H54 (cell line): ENCODE measurements at places on chromosomes 3 and 15.

- DNase-seq: no peak
Measured at GRCh38 chr3:152790651-152791387, 44.1 kb upstream of the P2RY1 start.

DNA sequence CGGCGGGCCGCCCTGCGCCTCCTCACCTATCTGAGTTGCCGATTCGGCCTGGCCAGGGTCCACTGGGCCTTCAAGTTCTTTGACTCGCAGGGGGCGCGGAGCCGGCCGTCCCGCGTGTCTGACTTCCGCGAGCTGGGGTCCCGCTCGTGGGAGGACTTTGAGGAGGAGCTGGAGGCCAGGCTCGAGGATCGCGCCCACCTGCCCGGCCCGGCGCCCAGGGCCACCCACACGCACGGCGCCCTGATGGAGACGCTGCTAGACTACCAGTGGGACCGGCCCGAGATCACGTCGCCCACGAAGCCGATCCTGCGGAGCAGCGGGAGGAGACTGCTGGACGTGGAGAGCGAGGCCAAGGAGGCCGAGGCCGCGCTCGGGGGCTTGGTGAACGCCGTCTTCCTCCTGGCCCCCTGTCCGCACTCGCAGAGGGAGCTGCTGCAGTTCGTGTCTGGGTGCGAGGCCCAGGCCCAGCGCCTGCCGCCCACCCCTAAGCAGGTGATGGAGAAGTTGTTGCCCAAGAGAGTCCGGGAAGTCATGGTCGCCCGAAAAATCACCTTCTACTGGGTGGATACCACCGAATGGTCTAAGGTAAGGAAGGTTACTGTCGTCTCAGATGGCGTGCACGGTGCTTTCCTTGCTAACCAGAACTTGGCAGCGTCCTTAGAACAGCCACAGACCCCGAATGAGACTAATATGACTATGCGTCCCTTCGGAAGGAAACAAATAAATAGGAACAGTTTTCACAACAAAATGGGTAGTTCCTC, 567 bp downstream of the TICRR start:
- DNase-seq: no peak

DNA sequence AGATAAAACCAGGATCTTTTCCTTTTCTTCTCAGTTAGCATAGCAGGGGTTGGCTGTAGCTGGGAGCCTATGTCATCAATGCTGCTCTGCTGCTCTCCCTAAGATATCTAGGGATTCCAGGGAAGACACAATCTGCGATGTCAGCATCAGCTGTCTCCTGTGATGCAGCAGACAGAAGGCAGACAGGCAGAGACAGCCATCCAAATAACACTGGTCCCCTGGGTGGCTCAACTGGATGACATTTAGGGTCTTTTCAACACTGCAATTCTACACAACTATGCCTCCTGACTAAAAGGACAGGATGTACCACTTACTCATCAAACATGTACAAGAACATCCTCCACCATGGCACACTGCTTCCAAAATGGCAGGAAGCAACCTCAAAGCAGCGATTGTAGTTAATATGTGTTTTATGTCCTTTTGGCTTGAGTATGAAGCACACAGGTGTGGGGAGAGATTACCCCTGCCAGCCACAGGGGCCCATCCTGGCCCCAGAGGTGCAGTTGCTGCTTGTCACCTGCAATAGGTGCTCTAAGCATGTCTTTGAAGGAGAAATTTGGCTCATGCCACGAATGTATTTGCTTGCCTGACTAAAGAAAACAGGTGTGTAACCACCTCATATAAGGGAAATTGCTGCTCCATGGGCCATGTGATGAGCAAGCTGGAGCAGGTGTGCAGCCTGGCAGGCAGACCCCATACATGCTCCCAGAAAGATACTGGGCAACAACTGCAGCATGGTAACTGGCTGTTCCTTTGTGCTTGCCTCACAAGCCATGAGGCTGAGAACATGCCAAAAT, 357.8 kb downstream of the VPS13C start:
- no peak for DNase-seq

GRCh38 chr3:67601385-67601784, 53.0 kb downstream of the SUCLG2 start:
- no peak for DNase-seq

GRCh38 chr15:83300826-83301225, 16.4 kb upstream of the BNC1 start:
- no peak for DNase-seq

GRCh38 chr3:75951941-75952340, 166.6 kb upstream of the ZNF717 start:
- no peak for DNase-seq

DNA sequence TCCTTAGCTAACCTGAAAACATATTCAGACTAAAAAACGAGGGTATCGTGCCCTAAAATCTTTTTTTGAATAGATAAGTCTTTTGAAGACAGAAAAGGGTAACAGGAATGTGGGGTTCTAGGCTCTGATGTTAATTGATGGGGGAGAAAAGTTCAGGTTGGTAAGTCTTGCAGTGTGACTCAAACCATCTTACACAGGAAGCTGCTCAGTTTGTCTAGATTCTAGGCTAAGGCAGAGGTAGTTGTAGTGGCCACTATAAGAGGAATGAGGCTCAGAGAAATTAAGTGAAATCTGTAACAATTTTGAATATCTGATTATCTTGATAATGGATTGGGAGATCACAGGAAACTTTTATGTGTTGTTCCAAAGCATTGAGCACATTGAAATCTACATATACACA, 267.9 kb downstream of the PDCD6IP start:
- no peak for DNase-seq

GRCh38 chr15:38682861-38683260, 118.2 kb upstream of the RASGRP1 start:
- no peak for DNase-seq

GRCh38 chr15:69575387-69575786, 122.8 kb downstream of the RPLP1 start:
- no peak for DNase-seq

DNA sequence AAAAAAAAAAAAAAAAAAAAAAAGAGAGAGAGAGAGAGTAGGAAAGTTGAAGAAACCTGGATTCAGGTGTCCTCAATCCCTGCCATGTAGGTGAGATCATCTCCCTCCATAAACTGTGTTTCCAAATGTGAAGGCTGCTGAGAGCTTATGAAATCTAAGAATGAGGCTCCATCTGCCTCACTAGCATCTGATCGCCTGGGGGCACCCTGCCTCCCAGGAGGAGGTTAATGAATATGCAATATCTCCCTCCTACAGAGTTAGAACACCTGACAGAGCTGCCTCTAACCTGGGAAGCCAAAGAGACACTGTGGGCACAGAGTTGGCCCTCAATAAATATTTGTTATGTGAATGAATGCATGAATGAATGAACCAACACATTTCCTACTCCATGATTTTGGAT, 23.8 kb upstream of the ZNF148 start:
- DNase-seq: no peak

DNA sequence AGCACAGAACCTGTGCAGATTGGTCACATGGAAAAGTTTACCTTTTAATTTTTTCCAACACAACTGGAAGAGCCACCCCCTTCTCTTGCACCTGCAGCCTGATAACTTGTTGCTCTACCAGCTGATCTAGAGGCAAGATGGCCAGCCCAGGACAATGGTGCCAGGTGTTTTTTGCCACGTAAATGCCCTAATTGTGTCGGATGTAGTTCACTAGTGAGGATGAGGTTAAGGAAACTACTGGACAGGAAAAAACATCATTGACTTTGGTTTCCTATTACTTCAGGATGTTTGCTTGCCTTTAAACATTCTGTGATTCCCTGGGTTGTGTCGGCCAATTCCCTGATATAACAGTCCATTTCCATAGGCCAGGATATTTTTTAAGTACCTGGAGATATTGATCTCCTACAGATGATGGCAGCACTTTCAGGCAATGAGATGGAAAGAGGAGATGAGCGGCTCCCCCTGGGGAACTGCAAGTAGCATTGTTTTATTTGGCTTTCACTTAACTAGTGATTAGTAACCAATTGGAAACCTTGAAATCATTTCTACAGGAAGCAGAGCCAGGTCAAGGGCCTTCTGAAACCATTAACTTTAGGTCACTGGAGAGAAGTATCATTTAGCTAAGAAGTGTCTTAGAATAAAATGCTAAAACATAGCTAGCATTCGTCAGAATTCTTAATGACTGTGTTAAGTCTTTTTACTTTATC, 72.5 kb downstream of the OSBPL10 start:
- DNase-seq: no peak

- no peak for DNase-seq
Measured at GRCh38 chr3:105414841-105415240, 48.1 kb downstream of the ALCAM start.

- DNase-seq: no peak
Measured at GRCh38 chr15:50307799-50308198, 42.3 kb upstream of the HDC start.

GRCh38 chr3:14915636-14916222, 31.7 kb upstream of the NR2C2 start:
- no peak for DNase-seq

DNA sequence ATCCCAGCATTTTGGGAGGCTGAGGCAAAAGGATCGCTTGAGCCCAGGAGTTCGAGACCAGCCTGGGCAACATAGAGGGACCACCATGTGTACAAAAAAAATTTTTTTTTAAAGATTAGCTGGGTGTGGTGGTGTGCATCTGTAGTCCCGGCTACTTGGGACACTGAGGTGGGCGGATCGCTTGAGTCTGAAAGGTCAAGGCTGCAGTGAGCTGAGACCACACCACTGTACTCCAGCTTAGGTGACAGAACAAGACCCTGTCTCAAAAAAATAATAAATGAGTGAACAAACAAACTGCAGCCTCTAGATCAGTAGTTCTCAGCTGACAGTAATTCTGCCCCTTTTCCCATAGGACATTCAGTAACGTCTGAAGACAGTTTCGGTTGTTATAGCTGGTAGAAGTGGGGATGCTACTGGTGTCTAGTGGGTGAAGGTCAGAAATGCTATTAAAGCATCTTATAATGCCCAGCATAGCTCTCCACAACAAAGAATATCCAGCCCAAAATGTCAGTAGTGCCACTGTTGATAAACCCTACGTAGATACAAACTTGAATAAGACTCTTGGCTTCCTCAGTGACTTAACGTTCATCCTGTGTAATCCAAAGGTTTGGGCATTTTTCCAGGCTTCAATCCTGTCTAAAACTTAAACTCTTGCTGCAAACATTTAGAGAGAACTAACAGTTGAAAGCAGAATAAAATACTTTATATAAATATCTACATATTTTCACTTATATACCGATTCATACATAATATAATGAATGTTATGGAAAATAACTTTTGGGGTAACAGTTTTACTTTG, 10.6 kb downstream of the SMC4 start:
- no peak for DNase-seq
